Thoracic aorta (tissue), 2 donors: ENCODE measurements at places on chromosomes 6 and 20.

DNA sequence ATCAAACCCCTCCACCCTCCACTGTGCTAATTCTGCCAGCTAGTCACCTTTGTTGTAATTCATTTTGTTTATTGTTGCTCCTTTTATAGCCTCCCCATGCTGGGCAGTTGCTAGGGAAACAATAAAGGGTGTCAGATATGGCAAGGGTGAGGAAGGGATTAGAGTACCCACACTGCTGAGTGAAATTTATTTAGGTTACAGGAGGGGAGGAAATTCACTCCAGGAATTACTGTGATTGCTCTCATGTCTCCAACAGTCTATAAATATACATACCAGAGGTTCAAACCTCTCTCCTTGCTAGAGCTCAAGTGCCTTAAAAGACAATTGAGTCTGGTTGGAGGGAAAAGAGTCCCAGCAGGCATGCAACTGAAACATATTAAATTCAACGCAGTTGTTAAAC lies 90.6 kb upstream of the ADGRF1 start:
- no peak for DNase-seq

DNA sequence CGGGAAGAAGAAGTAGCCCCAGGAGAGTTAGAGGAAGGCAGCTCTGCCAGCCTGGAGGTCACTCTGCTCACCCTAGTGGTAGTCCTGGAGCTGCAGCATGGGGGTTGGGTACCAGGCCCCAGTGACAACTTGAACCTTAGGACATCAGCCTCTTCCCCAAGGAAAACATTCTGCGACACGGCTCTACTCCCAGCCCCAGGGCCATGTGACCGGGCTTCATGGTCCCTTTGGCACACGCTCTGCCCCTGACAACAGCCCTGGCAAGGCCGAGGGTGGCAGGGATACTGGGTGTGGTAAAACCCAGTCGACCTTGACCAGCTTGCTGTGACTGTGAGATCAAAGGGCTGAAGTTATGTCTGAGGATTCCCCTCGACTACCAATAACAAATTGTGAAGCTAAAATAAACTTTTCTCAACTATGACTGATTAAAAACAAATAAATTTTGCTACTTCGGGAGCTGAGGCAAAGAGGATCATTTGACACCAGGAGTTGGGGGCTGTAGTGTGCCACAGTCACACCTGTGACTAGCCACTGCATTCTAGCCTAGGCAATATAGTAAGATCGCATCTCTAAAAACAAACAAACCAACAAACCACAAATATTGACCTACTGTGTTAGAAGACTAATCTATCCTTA lies 24.4 kb upstream of the ARID1B start:
- no peak for DNase-seq

- no peak for DNase-seq
Measured at GRCh38 chr20:42429761-42430458, 759.8 kb downstream of the PTPRT start.

GRCh38 chr6:50966986-50967385 lies 148.3 kb downstream of the TFAP2B start:
- no peak for DNase-seq

DNA sequence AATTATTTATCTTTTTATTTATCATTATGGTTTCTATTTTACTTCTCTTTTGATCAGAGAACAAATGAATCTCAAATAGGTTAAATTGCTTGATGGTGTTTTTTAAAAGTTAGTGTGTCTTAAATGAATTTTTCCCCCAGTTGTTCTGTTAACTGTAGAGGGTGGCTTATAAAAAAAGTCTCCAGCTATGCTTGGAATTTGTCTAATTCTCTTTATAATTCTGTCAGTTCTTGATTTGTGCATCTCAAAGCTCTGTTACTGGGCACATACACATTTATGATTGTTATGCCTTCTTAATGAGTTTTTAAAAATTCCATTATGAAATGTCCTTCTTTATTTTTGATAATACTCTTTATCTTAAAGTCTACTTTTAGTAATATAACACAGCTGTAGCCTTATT lies 58.0 kb downstream of the LIN28B start:
- DNase-seq: no peak

- DNase-seq: no peak
Measured at GRCh38 chr6:169857343-169858292, 106.2 kb downstream of the ERMARD start.

GRCh38 chr6:29941016-29941415 lies 1.3 kb upstream of the HLA-A start:
- DNase-seq: no peak

- DNase-seq: no peak
Measured at GRCh38 chr6:160337991-160338390, 10.2 kb upstream of the SLC22A3 start.

- no peak for DNase-seq
Measured at GRCh38 chr20:16615199-16615598, 42.0 kb upstream of the KIF16B start.

DNA sequence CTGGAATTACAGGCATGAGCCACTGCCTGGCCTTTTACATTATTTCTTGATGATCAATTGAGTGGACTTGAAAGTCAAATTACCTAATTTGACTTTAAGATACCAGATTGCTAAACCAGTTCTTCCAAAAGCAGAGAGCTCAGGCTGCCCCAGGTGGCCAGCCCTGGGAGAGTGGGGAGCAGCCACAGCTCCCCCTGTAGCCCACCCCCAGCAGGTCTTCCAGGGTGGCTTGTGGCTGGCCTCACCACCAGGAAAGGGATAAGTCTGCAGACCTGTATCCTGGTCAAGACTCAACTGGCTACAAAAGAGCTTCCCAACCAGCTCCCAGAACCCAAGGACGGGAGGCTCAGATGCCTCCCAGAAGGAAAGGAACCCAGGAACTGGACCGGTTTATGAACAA lies 23.8 kb upstream of the AKAP12 start:
- DNase-seq: no peak

DNA sequence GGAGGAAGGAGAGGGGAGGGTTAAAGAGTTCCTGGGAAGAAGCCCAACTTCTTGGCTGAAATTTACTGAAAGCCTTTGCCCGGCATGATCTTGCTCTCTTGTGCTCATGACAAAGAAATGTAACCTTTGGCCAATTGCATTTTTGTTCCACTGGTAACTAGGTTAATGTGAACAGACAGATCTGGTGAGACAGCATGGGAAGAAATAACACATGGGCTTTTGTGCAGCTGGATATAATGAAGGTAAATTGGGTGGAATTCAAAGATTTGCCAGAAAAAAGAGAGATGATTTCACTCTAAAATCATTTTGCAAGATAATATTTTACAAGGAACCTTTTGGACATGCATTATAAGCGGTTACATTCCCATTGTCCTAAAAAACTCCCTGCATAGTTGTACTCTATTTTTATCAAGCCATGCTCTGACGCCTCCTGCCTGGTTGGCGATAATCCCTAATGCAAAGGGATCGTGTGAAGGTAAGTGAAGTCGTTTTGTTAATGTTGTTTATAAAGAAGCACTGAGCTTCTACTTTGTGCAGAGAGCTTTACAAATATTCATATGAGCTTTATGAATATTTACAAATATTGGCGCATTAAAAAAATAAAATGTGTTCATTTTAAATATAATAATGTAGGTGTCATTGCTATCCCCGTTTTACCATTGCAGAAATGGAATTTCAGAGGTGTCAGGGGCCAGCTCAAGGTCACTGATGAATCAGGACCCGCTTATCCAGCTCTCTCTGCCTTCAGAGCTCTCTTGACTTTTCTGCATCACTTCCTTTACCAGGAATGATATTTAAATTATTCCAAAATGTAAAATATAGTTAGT lies 161.3 kb upstream of the AGPAT4 start:
- no peak for DNase-seq

- no peak for DNase-seq
Measured at GRCh38 chr6:122647765-122648164, 37.6 kb downstream of the PKIB start.

GRCh38 chr6:16578695-16579285 lies 182.5 kb downstream of the ATXN1 start:
- DNase-seq: no peak

GRCh38 chr20:17934141-17934862 lies 34.3 kb downstream of the SNX5 start:
- DNase-seq: no peak

GRCh38 chr20:40922865-40923264 lies 105.8 kb upstream of the TOP1 start:
- DNase-seq: no peak

DNA sequence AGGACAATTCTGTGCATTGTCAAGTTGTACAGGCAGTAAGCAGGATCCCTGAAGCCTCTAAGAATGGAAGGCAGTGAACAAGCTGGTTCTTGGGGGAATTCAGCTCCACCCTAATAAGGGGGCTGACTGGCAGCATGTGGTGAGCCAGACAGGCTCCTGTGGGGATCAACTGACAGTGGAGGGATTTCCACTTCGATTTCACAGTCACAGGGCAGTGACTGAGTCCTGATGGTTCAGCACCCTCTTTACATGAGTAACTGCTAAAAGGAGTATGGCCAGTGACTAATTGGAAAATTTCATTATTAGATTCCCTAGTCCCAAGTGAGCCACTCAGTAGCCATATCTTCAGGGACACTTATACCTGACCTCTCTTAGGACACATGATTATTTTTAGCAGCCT lies 78.4 kb downstream of the NDUFAF5 start:
- no peak for DNase-seq

DNA sequence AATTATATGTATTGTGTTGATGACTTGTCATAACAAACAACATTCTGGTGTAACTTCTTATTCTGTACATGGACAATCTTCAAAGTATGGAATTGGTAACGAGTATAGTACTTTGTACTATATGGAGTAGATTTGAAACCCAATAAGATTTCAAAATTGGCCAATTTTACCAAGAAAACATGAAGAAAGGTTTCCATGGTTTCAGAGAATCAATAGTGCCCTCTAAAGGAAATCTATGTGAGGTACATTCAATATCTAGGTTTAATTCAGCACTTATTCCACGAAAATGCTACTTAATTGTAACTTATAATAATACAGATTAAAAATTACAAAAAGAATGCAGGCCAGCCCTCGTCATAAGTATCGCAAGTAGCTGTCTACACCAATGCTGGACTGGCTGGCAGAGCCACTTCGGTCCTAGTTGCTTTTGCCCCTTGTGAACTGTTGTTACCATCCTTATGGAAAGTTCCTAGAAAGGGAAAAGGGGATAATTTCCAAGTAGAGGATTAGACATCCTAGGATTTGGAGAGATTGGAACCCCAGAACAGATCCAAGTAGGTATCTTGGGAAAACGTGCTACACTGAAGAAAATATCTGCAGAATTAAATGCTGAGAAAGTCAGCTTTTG lies 70.9 kb downstream of the LCA5 start:
- DNase-seq: no peak

- DNase-seq: no peak
Measured at GRCh38 chr6:28135393-28135792, 6.3 kb upstream of the ZKSCAN8 start.

DNA sequence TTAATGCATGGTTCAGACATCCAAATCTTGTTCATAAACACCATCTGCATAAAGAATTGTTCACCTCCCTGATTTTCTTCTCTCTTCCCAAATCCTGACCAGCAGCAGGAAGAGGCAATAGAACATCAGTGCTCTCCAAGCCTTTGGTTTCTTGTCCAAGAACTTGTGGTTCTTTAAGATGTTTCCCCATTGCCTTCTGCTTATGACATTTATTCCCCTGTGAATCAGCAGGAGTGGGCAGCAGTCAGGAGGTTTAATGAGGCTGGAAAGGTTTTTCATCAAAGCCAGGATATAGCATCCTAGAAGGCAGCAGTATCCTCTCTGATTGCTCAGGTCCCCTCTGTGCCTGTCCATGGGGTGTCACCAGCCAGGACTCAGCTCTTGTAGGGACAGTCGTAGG lies 5.3 kb downstream of the HDDC2 start:
- no peak for DNase-seq

GRCh38 chr20:23120936-23121750 lies 35.0 kb upstream of the CD93 start:
- no peak for DNase-seq

GRCh38 chr6:123306334-123306733 lies 310.3 kb downstream of the CLVS2 start:
- no peak for DNase-seq

DNA sequence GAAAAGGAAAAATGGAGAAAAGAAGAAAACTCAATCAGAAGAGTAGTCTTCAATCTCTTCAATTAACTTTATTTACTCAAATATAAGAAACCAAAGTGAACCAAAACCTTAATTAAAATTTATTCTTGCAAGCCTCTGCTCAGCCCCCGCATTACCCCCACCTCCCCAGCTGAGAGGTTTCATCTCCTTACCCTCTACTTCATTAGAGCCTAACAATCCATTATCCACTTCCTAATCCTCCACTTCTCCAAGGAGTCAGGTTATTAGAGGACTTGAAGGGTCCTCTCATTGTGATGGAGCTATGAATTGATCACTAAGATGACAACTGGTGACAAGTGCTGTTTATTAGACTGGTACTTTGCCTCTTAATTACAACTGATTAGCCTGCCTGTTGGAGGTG lies 956.5 kb downstream of the TFAP2A start:
- no peak for DNase-seq

DNA sequence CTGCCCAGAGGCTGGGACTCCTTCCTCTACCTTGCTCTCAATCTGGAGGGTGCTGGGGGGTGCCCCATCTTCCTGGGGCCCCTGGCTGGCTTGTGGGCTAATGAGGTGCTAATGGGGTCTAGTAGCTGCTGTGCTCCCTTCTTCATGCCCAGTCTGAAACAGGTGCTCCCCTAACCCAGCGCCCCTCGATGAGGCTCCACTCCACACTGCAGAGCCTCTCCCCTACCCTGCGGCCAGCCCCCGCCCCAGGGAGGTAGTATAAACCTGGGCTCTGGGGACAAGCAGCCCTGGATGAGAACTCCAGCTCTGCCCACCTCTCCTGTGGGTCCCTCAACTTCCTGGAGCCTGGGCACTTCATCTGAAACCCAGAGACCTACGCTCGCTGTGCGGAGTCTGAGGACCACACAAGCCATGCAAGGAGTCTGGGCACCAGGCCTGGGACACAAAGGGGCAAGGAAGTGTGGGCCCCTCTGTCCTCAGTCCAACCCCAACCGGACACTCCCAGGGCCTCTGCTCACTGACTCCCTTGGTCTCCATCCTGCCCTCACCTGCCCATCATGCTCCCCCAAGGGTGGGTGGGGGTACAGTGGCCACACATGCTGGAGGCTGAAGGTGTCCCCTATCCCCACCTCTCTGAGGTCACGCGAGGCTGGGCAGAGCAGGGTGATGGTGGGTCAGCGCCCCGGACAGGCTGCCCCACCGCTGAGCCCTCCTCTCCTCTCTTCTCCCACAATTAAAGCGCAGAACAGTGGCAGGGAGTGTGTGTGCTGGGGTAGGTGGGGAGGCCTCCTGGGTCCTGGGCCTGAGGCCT lies 6.1 kb downstream of the RPL10A start:
- DNase-seq: no peak
